ENCODE measurements at places on chromosomes 4 and X.
A peak's percentile ranks its signal among the peaks of the same experiment; 100 is the strongest.

GRCh38 chrX:117711782-117712181 is 404.8 kb downstream of the KLHL13 start:
- DNase-seq = no peak

DNA sequence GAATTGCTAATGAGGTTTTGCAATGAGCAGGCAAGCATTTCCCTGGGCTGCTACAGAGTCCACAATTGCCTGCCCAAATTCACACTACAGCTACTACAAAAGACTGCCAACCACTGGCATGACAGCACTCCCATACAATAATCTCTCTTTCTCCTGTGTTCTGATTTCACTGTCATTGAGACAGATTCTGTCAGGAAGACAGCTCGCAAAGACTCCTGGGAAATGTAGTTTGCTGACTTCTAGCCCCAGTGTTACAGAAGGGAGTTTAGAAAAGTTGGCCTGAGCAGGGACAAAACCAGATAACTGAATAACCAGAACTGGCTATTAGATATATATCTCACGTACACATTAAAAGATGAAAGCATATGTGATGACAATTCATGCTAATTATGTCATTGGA is 1231.3 kb upstream of the PRKX start:
- DNase-seq = no peak

DNA sequence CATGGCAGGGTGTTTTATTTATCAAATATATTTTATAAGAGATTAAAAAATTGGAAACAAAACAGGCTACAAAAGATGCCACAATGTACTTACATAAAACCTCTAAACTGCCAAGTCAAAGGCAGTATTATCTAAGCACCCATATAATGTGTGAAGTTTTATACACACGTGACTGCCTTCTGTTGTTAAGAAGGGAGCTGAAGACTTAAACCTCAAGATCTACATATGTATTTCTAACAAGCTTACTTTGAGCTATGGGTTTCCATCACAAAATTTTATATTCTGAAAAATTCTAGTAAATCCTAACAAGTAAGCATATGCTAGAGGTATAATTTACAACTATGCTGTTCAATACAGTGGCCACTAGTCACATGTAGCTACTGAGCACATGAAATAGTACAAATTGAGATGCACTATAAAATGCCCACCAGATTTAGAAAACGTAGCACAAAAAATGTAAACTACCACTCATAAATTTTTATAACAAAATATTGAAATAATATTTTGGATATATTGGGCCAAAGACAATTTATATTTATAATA is 9.8 kb downstream of the ATP8A1 start:
- DNase-seq = no peak

DNA sequence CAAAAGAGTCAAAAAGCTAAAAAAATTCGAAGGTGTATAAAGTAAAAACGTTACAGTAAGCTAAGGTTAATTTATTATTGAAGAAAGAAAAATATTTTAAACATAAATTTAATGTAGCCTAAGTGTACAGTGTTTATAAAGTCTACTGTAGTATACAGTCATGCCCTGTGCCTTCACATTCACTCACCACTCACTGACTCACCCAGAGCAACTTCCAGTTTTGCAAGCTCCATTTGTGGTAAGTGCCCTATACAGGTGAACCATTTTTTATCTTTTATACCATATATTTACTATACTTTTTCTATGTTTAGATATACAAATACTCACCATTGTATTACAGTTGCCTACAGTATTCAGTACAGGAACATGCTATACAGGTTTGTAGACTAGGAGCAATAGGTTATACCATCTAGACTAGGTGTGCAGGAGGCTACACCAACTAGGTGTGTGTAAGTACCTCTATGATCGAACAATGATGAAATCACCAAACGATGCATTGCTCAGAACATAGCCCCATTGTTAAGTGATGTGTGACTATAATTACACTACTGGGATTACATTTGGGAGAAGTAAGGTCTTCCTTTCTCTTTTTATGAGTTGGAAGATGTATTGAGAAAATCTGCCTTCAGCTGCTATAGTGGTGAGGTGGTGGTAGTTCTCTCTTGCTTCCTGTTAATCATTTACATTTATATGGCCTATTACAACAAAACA is 27.2 kb downstream of the TMSB4X start:
- no peak for DNase-seq

DNA sequence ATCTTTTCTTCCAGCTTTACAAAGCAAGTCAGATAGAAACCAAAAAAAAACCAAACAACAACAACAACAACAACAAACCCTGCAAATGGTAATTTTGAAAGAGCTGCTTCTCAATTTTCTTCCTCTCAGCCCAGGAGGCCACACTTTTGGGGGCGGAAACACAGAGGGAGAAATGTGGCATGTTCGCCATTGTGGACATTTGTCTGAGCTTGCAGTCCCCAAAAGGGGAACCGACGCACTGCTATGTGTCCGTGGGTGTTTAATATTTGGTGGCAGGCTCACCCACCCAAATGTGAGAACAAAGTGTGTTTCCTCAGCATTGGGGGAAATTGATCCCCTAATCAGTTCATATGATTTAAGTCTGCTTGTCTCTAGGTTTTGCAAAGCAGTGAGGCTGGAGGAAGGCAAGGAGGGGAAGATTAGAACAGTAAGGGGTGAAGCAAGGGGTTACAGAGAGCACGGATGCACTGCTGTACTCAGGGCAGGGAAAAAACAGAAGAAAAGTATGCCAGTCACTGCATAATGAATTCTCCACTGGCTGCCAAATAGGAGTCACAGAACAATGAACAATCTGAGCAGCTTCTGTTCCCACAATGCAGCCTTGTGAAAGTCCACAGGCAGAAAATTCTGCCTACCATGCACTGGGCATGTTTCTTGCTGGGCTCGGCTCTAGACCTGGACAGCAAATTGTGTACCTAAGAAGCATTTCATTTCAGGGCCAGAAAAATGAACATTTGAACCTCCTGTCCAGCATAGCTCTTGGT is 74.7 kb upstream of the GPM6B start:
- no peak for DNase-seq

DNA sequence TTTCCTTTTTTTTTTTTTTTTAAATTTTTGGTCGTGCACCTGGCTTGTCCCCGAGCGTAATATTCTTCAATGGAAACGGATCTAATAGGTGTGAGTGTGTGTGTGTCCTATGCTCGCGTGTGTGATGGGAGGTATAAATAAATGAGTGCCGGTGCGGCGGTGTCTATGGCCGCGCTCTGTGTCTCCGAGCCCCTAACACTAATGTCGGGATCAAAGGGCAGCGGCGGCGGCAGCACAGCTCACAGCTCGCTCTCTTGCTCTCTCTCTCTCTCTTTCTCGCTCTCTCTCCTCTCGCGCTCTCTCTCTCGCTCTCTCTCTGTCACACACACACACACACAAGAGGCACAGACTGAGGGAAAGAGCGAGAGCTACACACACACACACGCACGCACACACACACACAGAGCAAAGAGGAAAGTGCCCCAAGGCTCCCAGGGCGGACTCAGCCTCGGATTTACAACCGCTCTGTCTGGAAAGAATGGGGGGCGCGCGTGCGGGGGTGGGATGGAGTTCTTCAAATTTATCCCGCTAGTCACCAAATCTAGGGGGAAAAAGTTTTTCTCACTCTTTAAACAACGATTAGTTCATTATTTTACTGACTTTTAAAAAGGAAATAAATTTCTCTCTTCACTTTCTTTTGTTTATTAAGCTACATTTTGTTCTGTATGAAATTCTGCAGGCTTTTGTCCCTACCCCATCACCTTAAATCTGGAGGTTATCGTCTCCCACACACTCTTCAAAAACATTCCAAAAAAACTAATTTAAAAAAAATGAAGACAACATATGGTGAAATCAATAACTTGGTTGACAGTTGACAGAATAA is at the start of gene ZNF827:
Gene ZNF827, minus strand, starts transcription at position 206 of the 823 bp plus-strand sequence. CDS start 416 bp downstream, outside the sequence.
- DNase-seq = peak; percentile 24

DNA sequence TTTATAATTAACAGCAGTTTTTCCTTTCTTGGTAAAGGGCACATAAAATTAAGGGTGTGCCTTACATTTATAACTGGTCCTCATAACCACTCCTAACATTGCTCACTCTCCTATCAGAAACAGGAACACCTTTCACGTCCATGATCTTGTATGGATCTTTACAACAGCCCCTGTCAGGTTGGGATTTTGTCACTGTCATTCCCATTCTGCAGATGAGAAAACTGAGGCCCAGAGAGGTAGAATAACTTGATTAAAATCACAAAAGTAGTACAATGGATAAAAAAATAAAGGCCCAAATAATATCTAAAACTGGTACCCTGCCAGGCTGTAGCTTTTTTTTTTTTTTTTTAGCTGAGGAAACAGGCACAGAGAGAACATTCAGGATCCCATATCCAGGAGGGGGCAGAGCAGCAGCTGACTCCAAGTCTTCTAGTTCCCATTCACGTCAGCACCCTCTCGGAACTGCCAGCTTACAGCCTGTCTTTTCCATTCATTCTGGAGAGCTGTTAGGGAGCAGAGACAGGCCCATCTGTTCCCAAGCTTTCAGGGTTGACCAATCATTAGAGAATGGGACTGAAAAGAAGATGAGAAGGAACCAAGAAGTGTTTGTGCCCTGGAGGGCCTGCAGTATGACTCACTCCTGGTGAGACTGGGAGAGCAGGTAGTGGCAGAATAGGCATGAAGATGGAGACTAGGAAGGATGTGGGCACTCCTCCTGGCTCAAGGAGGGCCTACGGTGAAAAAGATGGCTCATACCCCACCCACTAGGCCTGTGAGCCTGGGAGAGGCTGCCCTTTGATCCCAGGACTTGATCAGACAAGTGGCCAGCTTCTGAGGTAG is 7.3 kb downstream of the SUV39H1 start:
- DNase-seq = no peak

GRCh38 chr4:157447195-157447594 is 226.7 kb downstream of the GRIA2 start:
- no peak for DNase-seq

DNA sequence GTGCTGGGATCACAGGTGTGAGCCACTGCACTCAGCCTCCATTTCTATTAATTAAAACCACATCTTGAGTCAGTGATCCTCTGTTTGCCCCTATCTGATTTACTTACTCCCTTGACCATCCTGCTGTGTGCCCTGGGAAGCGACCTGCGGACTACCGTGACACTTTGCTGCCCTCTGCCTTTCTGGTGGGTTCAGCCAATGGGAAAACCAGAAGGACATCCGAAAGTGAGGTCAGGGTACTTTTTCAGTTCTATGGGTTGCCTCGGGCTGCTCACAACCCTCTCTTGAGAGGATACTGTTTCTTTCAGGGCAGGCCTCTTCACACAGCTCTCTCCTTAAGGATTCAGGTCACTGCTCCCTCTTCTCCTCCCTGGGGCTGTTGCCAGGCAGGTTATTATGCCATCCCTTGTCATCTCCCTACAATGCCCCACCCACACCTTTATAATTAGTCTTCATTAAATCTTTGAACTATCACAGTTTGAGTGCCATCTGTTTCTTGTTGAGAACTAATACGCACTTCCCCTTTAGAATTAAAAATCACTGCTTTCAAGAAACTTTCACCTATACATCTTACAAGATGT is 21.4 kb downstream of the PLAC8 start:
- DNase-seq = no peak

DNA sequence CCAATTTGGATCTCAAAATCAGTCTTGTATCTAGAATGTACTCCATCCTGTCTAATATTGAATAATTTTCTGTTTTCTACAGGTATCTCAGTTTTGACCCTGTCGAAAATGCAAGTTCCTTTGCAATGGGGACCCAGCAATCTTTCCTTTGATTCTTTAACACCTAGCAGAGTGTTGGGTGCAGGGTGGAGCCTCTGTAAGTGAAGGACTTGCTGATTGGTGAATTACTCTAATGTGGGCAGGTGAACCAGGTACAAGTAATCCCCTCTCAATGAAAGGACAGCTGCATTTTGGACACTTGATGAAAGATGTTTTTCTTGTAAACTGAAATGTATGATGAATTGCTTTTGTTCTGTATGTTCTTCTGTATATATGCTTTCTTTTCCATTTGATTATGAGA is 54.9 kb downstream of the NWD2 start:
- DNase-seq = no peak

DNA sequence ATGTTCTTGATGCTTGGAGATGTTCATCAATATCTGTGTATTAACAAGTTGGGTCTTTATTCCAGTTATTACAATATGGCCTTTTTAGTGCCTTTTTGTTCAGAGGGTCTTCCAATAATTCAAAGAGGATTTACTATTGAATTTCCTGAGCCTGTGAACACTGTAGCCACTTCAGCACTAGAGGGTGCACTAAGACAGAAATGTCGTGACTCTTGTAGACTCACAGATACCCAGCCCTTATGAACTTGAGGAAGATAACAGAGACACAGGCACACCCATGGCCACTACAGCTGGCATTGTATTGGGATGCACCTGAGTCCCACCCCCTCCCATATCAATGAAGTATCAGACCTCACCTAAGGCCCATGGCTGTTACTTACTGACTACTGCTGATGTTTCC is 54.4 kb upstream of the ACTRT1 start:
- DNase-seq = no peak

DNA sequence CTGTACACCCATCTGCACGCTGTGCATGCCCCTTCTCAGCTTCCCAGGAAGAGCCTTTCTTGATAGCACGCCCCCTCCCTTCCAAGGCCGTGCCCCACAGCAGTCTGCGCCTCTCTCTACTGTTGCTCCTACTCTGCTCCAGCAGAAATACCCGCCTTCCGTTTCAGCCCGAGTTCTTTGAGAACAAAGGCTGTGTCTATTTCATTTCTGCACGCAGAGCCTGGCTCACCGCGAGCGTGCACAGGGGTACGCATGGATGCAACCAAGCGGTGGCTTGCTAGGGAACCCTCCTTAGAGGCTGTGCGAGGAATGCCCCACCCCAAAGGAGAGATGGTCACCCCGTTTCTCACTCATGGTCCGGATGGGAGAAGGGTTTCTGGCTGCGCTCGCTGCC is 485 bp downstream of the AADAT start:
- DNase-seq = peak; percentile 1

DNA sequence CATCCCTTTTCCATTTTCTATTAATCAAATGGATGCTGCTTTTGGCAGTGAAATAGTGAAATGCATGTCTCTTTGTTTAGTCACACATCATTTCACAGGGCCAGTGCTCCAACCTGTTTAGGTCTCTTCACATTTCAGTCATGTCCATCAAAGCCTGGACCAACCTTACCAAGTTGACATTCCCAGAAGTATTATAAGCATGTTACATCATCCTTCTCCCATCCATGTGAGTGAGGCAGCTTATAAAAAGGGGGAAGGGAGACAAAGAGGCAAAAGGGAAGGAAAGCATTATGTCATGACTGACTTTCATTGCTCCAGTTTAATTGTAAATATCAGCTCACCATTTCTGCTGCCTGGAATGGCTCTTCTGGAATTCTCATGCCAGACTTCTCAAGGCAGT is 94.4 kb downstream of the NWD2 start:
- no peak for DNase-seq

- DNase-seq = no peak
Measured at GRCh38 chrX:149513825-149514428, 8.8 kb upstream of the IDS start.

GRCh38 chr4:172515266-172515879 is 653.2 kb upstream of the GALNT7 start:
- DNase-seq = no peak

- no peak for DNase-seq
Measured at GRCh38 chrX:106263817-106264216, 95.7 kb downstream of the PWWP3B start.

GRCh38 chrX:9805956-9806355 is 19.7 kb downstream of the SHROOM2 start:
- no peak for DNase-seq

GRCh38 chr4:141654098-141654497 is 17.7 kb downstream of the IL15 start:
- no peak for DNase-seq

GRCh38 chr4:85029453-85029852 is 63.0 kb upstream of the WDFY3 start:
- peak; percentile 9 for DNase-seq
